A549 treated with RU486 at 1 μM for 4 hours (cell line): ENCODE measurements at places on chromosomes 13 and 19. TPM values are rescaled to one million over a fixed set of nuclear protein-coding genes. Genes with fewer than 3 reads are reported as not detected.

FGF21 gene
- not detected in 5 replicates for total RNA-seq

BRCA2 gene
- total RNA-seq: 3.6 to 6.5 TPM (median 4.0 TPM) in 5 replicates

REEP6 gene
- total RNA-seq: 3.8 to 5.9 TPM (median 5.4 TPM) in 5 replicates

HTR2A gene
- total RNA-seq: not detected in 5 replicates

CGB8 gene
- 3.3 to 5.1 TPM (median 4.0 TPM) in 5 replicates for total RNA-seq

SERPINE3 gene
- not detected in 5 replicates for total RNA-seq

KIR3DL2 gene
- not detected in 5 replicates for total RNA-seq

ANKLE1 gene
- 0.17 to 0.63 TPM (median 0.46 TPM) in 5 replicates for total RNA-seq

PSG7 gene
- 0.07 to 0.25 TPM (median 0.07 TPM) in 3 of 5 replicates, not detected in the others for total RNA-seq

ZNF284 gene
- 0.38 to 0.52 TPM (median 0.46 TPM) in 5 replicates for total RNA-seq

URAD gene
- total RNA-seq: not detected in 5 replicates

THSD8 gene
- 0.70 to 17.2 TPM (median 12.5 TPM) in 4 of 5 replicates, not detected in the other for total RNA-seq

RFPL4A gene
- total RNA-seq: 0.22 to 0.86 TPM (median 0.56 TPM) in 5 replicates

TFPT gene
- total RNA-seq: 21.4 to 26.1 TPM (median 22.6 TPM) in 5 replicates

UBL5 gene
- 394 to 462 TPM (median 426 TPM) in 5 replicates for total RNA-seq

ZNF418 gene
- 0.74 to 1.7 TPM (median 0.82 TPM) in 5 replicates for total RNA-seq

CCDC70 gene
- total RNA-seq: 0.14 TPM in 1 of 5 replicates, not detected in the others

CD37 gene
- total RNA-seq: not detected in 5 replicates

ZNF497 gene
- total RNA-seq: 0.80 to 1.8 TPM (median 1.5 TPM) in 5 replicates
